ENCODE measurements at places on chromosomes 16 and 17.

- DNase-seq, result no peak
Measured at GRCh38 chr16:84044118-84044488, 1.5 kb upstream of the SLC38A8 start.

DNA sequence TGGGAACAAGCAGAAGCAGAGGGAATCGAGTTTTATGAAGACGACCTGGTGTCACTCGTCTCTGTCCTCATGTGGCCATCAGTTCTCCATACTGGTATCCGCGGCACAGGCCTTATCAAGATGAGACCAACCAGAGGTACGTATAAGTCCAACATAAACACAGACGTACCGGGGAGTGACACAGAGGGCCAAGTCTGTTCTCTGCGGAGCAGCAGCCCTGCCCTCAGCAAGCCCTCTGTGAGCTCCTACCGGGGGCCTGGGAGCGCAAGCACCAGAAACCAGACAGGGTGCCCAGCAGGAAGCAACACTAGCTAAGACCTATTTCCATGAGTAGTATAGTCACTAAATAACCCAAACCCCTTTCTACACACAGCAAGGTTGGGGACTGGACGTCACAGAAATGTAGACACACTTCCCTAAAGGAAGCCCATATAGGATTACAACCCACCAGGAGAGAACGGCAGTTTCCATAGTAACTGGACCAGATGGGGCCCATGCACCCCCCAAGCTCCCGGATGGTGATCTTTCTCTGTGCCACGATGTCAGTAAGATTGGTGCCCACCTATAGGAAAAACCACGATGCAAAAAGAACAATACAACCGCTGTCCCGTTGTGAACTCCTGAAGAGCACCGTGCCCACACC lies 911 bp downstream of the ARL16 start:
- DNase-seq, result no peak

DNA sequence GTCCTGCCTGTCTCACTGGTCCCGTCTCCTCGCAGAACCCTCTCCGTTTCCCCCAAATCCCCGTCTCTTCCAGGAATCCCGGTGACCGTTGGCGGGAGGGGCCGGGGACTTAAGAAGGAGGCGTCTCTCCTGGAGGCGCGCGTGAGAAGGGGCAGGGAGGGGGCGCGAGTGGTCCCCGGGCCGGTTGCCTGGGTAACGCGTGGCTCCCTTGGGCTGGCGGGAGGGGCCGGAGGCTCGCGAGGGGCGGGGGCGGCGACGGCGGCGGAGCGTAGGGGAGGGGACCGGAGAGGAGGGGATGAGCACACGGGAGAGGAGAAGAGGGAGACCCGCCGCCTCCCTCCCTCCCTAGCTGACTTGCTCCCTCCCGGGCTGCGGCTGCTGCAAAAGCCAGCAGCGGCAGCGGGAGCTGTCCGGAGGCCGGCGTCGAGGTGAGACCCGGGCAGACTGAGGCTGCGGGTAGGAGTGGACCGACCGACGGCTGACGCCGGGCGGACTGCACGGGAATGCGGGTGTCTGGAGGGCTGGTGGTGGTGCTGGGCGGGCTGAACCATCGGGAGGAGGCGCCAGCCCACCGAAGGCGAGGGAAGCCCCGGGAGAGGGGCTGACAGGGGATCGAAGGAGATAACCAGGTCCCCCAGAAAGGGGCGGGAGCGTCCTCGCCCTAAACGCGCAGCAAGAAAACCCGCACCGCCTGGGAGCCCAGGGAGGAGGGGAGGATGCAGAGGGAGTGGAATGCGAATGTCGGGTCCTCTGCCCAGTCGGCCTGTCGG lies at the start of gene PRRT2:
Gene PRRT2 (plus strand): TSS at position 298 of the 770 bp plus-strand sequence. CDS start 862 bp downstream, outside the sequence.
- no peak for DNase-seq

GRCh38 chr17:48770954-48771353 lies 42.4 kb upstream of the HOXB13 start:
- DNase-seq, result no peak

- no peak for DNase-seq
Measured at GRCh38 chr16:78500659-78501270, 401.3 kb downstream of the WWOX start.

- DNase-seq, result no peak
Measured at GRCh38 chr17:45643591-45643990, 140.5 kb upstream of the CRHR1 start.

GRCh38 chr17:78089576-78090281 lies 38.8 kb downstream of the TMC6 start:
- no peak for DNase-seq

DNA sequence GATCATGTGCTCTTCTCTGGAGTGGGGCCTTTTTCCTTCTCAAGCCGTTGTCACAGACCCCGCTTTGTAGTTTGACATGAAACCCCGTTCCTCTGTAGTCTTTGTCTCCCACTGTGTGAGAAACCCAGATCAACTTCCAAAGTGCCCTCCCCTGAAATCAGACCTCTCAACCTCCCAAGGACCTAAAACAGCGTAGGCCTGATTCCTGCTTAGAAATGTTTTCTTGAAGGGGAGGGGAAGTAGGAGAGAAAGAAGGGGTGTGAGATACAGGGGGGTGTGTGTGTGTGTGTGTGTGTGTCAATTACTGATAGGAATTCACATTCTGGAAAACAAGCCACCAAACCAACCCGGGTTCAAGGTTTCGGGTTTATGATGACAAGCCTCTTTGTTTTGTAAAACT lies 1.4 kb downstream of the UBE2O start:
- no peak for DNase-seq

DNA sequence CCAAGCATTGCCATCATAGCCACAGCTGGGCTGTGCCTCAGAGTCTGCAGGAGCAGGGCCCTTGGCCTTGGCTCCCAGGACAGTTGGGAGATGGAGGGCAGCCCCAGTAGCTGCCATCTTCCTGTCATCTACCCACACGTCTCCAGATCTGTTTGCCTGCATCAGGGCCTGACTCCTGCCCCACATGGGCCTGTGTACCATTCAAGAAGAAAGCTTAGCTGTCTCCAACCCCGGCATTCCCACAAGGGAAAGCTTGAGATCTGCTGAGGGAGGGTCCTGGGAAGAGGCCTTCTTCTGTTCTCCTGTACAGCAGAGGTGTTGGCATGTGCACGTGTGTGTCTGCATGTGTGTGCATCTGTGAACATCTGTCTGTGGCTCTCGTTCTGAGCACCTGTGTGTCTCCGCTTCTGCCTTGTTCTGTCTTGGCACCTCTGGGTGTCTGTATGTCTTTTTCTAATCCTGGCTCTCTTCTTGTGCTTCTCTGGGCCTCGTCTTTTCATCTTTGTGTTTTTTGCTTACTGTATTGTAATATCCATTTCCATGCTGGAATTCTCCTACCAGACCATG lies 122.2 kb downstream of the MRM1 start:
- no peak for DNase-seq

DNA sequence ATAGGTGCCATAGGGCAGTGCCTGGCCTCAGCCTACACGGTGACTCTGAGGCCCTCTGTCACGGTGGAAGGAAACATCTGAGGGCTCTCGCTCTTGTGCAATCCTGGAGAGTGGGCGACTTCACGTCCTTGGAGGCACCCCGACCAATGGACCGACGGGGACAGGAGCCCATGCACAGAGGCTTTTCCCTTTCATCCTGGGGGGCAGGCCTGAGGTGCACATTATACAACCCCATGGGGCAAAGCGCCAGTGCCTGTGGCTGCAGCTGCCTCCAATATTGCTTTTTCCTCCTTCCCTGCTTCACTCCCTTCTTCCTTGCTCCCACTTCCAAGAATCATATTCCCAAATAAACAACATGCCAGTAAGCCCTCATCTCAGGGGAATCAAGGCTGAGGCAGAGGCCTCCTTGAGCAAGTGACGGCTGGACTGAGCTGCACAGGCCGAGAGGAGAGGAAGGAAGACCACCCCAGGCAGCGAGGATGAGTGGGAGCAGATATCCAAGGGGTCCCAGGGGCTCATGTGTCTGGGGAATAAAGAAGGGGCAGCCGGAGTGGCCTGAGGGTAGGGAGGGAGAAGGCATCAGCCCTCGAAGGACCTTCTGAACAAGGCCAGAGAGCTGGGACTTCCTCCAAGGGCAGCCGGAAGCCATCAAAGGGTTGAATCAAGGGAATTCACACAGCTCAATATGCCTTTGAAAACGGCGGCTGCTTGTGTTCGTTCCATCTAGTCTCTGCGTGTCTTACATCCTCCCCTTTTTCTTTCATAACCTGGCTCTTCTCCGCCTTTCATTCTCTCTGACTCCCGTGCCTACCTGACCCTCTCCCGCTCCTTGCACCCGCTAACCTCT lies 42.6 kb upstream of the RPL38 start:
- DNase-seq, result no peak

DNA sequence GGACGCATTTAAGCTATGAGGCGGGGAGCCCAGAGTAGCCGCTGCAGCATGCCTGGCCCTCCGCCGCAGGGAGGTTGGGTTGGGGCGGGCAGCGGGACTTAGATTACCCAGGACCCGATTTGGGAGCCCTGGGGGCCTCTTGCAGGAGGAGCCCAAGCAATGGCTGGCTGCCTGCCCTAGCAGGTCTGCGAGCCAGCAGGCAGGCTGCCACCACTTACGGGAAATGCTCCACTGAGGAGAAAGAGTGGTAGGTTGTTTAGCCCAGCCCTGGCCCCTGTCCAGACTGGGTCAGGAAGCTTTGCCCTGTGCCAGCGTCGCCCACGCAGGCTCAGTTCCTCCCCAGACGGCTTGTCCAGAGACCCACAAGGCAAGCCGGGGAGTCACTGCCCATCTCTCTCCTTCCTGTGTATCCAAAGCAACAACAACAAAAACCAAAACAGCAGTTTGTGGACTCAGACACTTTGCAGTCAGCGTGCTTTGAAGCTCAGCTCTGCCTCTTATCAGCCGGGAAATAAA lies 10.3 kb upstream of the TVP23A start:
- DNase-seq, result no peak

- no peak for DNase-seq
Measured at GRCh38 chr17:71423871-71424546, 696.8 kb upstream of the SOX9 start.

GRCh38 chr16:27270349-27270748 lies 1.8 kb upstream of the NSMCE1 start:
- DNase-seq, result no peak

- DNase-seq, result no peak
Measured at GRCh38 chr16:75413951-75414350, 19.4 kb downstream of the CFDP1 start.

GRCh38 chr16:56520251-56520577 lies 390 bp upstream of the BBS2 start:
- no peak for DNase-seq

DNA sequence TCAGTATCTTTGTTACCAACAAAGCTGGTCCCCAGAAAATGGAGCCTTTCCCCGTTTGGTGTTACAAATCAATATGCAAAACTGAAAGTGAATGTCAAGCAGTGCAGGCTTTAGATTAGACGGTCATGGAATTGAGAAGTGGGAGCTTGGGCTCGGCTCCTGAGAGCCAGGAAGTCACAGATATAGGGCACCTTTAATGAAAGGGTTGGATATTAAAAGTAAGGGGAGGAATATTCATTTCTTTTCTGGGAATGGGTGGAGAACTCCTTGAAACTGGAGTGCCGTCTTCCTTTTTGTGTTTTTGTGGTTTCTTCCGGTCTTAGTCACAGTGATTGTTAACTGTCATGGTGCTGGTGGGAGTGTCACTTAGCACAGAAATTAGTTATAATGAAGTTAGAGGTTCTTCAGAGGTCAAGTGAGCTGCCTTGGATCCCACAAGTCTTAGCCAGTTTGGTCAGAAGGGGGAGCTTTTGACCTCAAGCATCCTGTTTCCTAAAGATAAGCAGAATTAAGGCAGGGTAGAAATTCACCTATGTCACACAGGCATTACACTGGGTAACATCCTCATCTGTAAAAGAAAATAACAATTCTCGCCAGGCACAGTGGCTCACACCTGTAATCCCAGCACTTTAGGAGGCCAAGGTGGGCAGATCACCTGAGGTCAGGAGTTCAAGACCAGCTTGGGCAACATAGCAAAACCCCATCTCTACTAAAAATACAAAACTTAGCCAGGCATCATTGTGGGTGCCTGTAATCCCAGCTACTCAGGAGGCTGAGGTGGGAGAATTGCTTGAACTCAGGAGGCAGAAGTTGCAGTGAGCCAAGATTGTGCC lies 9.6 kb upstream of the EIF1 start:
- no peak for DNase-seq

GRCh38 chr16:31452631-31453106 lies 6.6 kb upstream of the ARMC5 start:
- no peak for DNase-seq

DNA sequence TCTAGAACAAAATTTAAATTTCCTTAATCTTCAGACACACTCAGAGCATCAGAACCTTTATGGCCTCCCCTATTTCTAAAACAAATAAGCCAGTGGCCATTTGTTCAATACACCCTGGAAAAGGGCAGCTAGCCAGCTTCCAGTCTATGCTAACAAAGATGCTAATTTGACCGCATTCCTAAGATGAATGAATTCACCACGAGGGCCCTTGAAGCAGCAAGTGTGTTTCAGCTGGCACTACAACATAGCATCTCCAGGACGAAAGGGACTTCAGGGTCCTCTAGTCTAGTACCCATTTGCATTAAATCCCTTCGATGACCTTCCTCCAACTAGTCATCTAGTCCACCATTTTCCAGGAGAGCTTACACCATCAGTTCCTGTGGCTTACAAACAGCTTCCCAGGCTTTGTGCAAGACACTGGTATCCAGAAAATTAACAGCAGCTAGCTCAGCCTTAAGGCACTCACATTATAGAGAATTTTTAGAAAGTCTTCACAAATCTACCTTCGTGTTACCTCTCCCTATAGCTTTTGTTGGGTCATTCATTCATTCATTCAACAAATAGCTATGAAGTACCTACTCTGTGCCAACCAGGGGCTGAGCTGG lies 10.9 kb downstream of the KRT37 start:
- DNase-seq, result no peak

- DNase-seq, result no peak
Measured at GRCh38 chr17:80796430-80796861, 195.2 kb upstream of the CHMP6 start.

DNA sequence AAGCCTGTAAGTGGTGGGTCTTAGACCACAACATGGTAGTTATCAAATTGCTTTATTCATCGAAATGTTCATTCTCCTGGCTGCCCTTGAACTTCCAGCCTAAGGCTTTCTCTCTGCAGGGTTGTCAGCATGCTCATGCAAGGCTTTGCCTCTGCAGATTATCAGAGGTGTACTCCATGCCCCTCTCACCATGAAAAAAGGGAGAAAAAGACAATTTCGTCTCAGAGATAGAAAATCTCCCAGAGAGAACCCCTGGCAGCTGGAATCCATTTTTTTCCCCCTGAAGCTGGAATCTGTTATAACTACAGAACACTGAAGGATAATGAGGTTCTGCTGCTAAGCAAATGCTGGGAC lies 33.9 kb upstream of the METTL9 start:
- DNase-seq, result no peak

DNA sequence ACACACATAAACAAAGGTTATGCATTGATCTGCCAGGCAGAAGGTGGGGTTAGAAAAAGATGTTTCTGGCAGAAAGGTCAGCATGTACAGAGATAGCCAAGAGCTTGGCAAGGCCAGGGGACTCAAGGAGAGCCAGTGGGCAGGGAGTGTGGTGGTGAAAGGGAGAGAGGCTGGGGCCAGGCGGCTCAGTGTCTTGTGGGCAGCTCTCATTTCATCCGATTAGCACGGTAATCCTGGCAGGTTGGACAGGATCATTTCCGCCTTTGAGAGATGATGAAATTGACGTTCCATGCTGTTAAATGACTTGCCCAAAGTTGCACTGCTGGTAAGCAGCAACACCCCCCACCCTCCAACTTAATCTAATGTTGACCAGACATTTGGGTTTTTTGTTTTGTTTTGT lies 3.6 kb downstream of the CHD9 start:
- no peak for DNase-seq

GRCh38 chr16:259814-260253 lies 15.9 kb downstream of the RGS11 start:
- DNase-seq, result no peak

GRCh38 chr16:69522732-69523404 lies 42.9 kb upstream of the NFAT5 start:
- DNase-seq, result no peak

- DNase-seq, result no peak
Measured at GRCh38 chr17:14940938-14941265, 324.2 kb downstream of the PMP22 start.
